CMK (cell line): ENCODE measurements at places on chromosomes 2 and 18.
A peak's percentile ranks its signal among the peaks of the same experiment; 100 is the strongest.

DNA sequence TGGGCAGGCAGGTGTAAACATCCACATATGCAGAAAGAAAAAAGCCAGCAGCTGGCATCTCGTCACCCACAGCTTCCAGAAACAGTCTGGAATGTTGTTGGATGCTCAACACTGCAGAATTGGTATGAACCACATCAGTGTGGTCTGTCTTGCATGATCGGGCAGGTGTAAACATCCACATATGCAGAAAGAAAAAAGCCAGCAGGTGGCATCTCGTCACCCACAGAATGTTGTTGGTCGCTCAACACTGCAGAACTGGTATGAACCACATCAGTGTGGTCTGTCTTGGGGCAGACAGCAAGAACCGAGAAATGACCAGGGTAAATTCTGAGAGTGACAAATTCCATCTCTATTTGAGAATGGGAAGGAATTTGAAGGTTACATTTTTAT lies 39.6 kb downstream of the DOCK10 start:
- no peak for DNase-seq

DNA sequence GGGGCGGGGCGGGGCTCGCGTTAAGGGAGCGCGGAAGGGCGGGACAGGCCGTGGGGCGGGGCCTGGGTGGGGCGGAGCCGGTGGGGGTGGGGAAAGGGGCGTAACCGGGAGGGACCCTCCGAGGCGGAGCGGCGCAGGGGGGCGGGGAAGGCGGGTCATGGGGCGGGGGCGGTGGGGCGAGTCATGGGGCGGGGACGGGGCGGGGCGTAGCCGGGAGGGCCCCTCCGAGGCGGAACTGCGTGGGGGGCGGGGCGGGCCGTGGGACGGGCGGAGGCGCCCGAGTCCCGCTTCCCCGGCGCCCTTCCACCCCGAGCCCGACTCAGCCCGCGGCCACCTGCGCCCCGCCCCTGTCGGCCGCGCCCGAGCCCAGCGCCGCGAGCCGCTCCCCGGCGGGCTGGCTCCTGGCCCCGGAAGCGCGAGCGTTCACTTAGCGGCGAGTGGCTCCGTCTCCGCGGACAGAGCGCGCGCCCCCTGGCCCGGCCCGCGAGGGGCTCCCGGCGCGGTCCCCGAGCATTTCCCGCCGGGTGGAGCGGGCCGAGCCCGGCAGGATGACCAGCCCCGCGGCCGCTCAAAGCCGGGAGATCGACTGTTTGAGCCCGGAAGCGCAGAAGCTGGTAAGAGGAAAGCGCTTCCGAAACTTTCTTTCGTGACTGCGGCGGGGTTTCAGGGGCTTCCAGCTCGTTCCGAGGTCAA lies 64.7 kb downstream of the LRRFIP1 start:
- DNase-seq = peak; percentile 83

DNA sequence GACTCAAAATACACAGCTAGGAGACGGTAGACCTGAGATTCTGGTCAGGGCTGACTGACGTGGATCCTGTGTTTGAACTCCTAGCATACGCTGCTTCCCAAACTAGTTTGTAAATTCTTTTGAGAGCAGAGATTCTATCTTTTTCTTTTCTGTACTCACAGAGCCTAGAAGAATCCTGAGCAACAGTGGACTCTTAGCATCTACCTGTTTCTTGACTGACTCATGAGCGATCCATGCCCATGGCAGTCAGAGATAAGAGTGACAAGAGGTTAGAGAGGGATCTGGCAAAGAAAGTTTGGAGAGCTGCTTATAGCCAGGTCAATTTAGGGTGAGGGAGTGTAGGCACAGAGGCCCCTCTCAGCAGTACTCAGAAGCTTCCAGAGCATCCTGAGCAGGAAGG lies 41.1 kb upstream of the PPP1CB start:
- DNase-seq = no peak

- DNase-seq = no peak
These were observed 1.0 kb downstream of the ALKAL2 start for GRCh38 chr2:286774-287392.

DNA sequence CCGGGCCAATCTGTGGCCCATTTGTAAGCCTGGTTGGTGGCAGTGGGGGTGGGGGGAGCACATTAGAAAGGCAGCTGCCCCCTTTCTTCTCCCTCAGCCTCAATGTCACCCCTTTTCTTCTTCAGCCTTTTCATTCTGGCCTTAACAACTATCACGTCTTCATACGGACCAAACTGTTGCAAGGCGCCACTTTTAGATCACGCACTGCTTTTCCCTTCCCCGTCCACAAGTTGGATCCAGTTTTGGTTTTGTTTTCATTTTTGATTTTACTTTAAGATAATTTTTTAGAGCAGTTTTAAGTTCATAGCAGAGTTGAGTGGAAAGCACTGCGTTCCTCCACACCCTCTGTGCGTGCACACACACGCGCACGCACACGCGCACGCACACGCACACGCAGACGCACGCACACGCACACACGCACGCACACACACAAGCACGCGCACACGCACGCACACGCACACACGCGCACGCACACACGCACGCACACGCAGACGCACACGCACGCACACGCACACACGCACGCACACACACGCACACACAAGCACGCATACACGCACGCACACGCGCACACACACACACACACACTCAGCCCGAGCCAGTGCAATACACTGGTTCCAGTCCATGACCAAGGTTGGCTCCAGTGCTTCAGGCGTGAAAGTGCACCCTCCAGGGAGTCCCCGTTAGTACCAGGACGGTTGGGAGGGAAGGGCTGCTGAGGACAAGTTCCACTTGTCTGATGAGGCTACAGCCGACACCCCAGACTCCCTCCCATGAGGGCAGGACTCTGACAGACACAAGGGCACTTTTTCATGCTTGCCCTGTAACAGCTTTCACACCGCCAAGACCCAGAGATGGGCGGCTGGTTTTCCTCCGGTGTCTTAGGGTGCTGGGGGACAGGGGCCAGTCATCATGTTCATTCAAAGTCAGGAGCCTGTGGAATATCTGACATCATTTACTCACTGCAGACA lies 22.4 kb downstream of the FBLN7 start:
- no peak for DNase-seq
